ENCODE measurements at places on chromosomes 5 and 9. TPM values are rescaled to one million over a fixed set of nuclear protein-coding genes. Genes with fewer than 3 reads are reported as not detected.

The DEPDC1B gene
- 6.8 TPM for total RNA-seq

The LCN12 gene
- total RNA-seq, result not detected

The ITGA1 gene
- 75.4 TPM for total RNA-seq

The OR1L8 gene
- total RNA-seq, result 0.23 TPM

- DNase-seq, result no peak
Observed at GRCh38 chr9:123389070-123389469, 33.1 kb downstream of the CRB2 start.

- no peak for DNase-seq
Observed at GRCh38 chr5:50501491-50502228, 60.6 kb upstream of the EMB start.

DNA sequence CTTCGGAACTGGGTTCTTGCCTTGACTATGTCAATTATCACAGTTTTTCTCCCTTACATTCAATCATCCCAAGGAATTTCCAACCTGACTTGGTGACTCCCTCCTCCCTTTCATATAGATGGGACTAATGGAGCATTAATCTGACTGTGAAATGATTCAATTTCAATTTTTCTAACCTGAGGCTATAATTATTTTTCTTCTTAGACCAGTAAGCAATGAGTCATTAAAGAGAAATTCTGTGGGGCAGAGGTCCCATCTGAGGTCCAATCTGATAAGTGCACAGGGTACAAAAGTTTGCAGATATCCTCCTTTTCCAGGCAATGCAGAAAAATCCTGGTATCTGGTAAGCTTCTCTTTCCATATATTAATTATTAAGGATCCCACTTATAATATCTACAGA is 18.9 kb downstream of the PDE4D start:
- DNase-seq, result no peak

GRCh38 chr5:78661691-78662090 is 13.1 kb upstream of the LHFPL2 start:
- no peak for DNase-seq

DNA sequence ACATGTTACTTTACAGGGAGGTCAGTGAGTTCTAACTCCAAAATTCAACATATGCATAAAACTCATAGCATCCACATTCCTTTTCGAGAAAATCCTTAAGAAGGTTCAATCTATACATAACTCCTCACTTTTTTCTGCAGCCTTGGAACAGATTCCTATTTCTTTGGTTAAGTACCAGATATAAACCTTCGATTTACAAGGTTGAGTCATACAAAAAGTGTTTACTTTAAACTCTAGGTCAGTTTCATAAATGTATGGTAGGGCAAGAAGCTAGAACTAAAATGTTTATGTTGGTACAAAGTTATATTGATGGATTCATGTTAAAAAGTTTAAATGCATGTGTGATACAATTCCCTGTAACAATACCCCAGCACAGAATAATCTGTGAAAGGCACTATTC is 19.4 kb downstream of the CDKN2AIPNL start:
- no peak for DNase-seq
